ENCODE measurements at places on chromosomes 5 and 9.
A peak's percentile ranks its signal among the peaks of the same experiment; 100 is the strongest.

- DNase-seq: no peak
Measured at GRCh38 chr9:106283769-106284168, 579.2 kb upstream of the ZNF462 start.

GRCh38 chr5:124869426-124870033, 123.1 kb upstream of the ZNF608 start:
- DNase-seq: no peak

DNA sequence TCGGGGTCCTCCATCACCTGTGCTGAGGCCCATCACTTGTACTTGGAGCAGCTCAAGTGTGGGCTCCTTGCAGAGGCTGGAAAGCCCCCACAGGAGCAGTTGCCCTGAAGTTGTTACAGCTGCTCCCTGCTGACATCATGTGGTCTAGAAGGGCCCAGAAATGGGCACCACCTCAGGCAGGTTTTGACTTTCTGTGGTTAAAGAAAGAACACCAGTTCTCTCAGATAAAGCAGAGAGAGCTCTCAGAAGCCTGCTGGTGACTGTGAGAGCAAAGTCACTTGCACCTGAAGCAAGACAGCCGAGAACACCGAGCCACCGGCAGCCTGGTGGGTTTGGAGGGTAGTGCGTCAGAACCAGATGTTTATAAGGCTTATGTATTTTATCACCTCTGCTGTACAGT, 70.4 kb downstream of the MVB12B start:
- no peak for DNase-seq

DNA sequence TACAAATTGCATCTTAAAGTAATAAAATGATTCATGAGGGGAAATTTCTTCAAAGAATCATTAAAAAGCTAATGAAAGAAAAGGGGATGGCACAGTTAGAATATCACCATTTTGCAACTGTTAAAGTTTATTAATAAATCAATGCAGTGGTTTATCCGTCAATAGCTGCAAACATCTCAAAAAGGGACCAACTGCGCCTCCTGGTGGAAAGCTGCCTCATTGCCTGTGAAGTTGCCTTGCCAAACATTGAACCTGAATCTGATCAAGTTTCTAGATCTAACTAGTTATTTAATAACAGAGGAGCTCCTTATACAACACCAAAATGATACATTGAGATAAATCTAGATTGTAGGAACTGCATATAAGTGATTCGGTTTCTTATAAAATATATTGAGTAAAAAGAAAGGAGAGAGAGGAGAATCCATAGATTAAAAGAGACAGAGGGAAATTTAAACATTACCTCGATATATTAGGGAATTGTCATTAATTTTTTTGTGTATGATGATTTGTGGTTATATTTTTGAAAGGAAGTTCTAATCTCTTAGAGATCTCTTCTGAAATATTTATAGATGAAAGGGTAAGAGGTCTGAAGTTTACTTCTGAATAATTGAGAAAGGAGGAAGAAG, 6.9 kb upstream of the NDUFB6 start:
- peak; percentile 45 for DNase-seq

GRCh38 chr5:55966284-55966683, 28.5 kb downstream of the IL6ST start:
- no peak for DNase-seq
